ENCODE measurements at places on chromosomes 2 and 18.

- no peak for DNase-seq
Measured at GRCh38 chr18:48017635-48018034, 87.2 kb upstream of the SMAD2 start.

- no peak for DNase-seq
Measured at GRCh38 chr2:56834686-56835085, 650.9 kb downstream of the CCDC85A start.

- DNase-seq: no peak
Measured at GRCh38 chr2:30649278-30649677, 158.0 kb downstream of the CAPN13 start.

DNA sequence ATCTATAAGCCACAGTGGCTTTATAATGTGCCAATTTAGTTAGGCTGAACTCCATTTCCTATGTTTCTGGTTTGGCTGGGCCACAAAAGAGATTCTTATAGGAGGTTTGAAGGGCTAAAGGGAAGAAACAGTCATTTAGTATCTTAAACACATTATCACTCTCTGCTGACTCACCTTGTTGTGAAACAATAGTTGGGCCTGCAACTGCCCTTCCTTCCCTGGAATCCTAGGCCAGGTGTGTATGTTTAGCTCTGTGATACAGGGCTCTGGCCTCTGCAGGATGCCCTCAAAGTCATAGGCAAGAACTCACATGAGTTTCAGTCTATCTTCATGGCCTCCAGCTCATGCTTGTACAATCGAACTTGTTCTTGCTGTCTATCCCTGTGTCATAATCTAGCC, 400.0 kb upstream of the CELF4 start:
- no peak for DNase-seq

- no peak for DNase-seq
Measured at GRCh38 chr2:113041871-113042270, 10.8 kb downstream of the IL36B start.

DNA sequence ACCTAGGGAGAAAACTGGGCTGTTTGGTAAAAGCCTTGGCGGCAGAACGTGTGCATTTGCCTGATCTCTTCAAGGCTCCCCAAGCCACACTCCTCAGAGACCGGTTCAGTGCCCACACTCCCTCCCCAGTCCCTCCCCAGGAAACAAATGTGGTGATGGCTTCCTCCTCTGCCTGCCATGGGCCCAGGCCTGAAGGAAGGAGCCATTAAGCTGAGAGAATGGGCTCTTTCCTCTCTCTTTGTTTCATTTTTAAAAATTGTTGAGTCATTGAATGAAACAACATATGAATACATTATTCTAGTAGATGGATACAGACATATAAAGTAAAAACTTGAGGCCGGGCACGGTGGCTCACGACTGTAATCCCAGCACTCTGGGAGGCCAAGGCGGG, 50.6 kb upstream of the YWHAQ start:
- DNase-seq: no peak

- peak; percentile 94 for DNase-seq
Measured at GRCh38 chr2:28391564-28392296, 928 bp upstream of the FOSL2 start.

DNA sequence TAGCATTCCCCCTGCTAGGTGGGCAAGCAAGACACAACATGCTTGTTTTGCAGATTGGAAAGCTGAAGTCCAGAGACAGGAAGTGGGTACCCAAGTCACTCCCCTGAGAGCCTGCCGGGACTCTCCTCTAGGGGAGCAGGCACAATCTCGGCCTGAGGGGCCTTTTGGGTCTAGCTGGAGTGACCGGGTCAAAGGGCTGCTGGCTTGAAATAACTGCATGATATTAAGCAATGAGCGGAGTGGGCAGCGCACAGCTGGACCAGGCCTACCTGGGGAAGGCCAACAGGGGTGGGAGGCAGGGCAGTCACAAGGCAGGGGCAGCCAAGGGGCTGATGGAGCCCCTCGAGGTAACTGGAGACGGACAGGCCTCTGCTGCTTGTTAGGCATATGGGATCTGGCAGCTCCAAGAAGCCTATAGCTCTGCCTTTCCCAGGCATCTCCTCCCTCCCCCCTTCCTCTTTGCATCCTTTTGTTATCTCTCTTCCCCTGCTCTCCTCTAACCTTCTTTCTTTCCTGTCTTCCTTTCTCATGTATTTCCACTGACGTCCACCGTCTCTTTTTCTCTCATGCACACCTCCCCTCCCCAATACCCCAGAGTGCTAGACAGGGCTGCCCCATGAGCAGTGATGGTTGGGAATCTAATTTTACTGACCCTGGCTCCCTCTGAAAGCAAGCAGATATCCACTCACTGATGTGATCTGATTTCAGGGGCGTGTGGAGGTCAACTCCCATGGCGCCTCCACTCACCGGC, 237.5 kb downstream of the LOXHD1 start:
- DNase-seq: no peak

DNA sequence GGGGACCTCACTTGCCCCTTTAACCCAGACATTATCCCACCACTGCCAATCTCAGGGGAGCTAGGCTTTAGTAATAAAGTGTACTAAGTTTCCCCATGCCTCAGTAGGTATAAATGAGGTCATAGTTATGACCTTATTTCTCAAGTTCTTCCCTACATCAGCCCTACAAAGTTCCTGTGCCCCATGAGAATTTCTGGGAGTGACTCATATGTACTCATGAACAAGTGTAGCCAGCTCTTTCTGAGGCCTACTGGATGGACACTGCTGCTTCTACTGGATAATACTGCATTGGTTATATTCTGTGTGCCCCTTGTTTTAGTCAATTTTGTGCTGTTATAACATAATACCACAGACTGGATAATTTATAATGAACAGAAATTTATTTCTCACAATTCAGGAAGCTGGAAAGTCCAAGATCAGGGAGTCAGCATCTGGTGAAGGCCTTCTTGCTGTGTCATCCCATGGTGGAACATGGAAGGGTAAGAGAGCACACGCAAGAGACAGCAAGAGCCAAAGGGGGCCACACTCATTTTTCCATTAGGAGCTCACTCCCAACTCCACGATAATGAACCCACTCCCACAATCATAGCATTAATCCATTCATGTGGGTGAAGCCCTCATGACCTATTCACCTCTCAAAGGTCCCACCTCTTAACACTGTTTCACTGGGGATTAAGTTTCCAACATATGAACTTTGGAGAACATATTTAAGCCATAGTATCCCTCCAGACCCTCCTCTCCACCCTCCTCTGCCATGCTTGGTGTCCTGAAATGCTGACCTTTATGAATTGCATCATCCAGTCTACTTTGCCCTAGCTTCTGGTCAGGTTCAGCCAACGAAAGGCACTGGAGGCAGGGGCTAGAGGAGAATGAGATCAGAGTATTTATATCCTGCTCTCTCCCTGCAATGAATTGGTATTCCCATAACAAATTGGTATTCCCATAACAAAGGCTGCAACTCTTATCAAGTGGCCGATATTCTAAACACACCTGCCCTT, 25.4 kb upstream of the ST3GAL5 start:
- DNase-seq: peak; percentile 92

GRCh38 chr2:242030226-242030575, 160.7 kb downstream of the RTP5 start:
- DNase-seq: no peak

GRCh38 chr2:47298771-47299170, 104.2 kb upstream of the MSH2 start:
- DNase-seq: no peak

DNA sequence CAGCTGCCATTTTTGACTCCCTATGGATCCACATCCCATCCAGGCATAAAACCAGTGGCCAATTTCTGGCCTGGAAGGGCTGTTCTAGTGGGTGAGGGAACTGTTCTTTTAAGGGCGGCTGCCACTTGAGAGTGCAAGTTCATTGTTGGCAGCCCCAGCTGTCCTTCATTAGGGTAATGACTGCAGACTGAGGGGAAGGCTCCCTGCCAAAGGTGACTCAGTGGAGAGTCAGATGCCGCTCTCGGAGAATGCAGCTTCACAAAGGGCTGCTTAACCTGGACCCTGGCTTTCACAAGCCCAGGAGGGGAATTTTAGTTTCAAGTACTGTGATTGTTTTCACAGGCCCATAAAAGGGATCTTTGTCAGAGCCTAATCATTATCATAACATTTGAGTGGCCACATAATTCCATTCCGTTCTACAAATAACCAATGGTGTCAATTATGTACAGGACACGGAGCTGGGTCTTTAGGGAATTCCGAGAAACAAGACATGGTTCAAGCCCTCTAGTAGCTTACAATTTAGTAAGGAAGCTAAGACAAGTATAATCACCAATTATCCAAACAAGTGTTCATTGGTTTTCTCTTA, 235.7 kb downstream of the CDCA7 start:
- peak; percentile 99 for DNase-seq

DNA sequence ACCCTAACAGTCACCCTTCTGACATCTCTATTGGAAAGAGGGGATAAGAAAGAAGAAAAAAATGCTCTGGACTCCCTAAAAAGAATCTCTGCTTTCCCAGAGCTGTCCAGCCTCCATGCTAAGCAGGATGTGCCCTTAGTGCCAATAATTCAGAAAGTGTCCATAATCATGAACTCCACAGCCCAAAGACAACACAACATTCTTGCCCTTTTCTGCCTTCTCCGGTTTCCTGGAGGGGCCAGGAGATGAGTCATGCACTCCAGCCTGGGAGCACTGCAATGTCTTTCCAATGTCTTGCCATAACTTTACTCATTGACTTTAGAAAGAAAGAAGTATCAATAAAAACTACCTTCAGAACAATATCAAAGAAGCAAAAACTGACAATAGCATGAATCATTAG, 44.0 kb downstream of the KLF7 start:
- peak; percentile 86 for DNase-seq

- DNase-seq: peak; percentile 72
Measured at GRCh38 chr2:213834331-213834730, 550.1 kb downstream of the SPAG16 start.

DNA sequence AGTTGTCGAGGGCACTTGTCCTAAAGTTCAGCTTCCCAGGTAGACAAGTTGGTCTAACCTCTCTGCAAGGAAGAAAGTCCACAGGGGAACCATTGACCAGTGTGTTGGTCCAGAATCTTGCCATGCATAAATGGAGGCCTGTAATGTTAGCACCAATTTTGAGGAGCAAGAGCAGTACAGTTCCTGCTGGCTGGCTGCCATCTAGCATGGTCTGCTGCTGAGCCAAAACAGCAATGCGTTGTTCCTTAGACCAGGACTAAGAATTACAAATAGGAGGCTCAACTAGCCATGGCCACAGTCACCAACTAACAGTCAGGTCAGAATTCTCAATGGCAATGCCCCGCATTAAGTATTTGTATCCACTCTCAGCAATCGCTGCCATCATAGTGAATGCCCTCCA, 72.8 kb upstream of the WIPF1 start:
- DNase-seq: no peak

- DNase-seq: no peak
Measured at GRCh38 chr2:240819858-240820606, at the start of gene KIF1A. Gene KIF1A (minus strand): TSS chr2:240820219. CDS start chr2:240797752, 22,467 bp downstream.

DNA sequence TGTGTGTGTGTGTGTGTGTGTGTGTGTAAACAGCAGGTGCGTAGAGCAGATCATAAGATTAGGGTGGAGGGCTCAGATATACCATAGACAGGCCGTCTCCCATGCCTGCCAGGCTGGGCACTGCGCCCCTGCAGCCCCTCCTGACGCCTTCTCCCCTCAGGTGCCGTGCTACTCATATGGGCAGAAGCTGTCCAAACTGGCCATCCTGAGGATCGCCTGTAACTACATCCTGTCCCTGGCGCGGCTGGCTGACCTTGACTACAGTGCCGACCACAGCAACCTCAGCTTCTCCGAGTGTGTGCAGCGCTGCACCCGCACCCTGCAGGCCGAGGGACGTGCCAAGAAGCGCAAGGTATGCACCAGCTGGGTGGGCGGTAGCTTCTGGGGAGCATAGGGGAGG, 10.0 kb downstream of the ATOH8 start:
- DNase-seq: no peak

DNA sequence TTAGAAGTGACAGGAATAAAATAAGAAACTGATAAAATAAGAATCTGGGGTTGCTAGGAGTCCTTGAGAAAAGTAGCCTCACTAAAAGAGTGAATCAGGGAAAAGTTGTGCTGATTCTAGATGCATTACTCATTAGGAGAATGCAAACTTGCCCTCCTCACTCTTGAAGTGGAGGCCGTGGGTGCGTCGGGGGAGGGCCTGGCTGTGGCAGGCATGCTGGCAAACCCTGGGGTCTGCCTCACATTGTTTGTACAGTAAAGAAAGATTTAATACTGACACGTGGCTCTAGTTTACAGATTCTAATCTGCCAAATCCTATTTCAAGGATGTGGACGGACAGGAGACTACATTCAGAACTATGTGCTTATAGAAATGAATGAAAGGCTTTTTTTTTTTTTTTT, 41.9 kb downstream of the TANC1 start:
- DNase-seq: peak; percentile 46

- DNase-seq: peak; percentile 58
Measured at GRCh38 chr18:34911661-34912384, 129.4 kb upstream of the MAPRE2 start.

- no peak for DNase-seq
Measured at GRCh38 chr2:178915423-178916173, 108.4 kb upstream of the TTN start.

DNA sequence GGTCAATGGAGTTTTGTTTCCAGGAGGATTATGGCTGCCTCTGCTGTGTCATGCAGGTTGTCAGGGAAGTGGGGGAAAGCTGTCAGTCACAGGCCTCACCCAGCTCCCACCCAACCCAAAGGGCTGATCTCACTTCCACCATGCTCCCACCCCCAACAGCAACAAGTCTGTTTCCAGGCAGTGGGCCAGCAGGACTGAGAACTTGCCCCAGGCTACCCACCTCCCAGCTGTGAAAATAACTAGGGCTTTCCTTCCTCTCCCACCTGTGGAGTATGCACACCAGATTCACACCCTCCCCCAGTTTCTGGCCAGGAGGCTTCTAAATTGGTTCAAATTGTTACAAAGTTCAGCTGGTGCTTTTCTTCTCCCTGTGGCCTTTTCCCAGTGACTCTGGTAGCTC, 95.6 kb upstream of the ACVR1 start:
- no peak for DNase-seq

GRCh38 chr18:54191352-54191751, 33.1 kb downstream of the MBD2 start:
- no peak for DNase-seq
